ENCODE measurements at places on chromosomes 1 and 21. TPM values are rescaled to one million over a fixed set of nuclear protein-coding genes. Genes with fewer than 3 reads are reported as not detected.

Gene HTR6
- total RNA-seq, result under 0.01 TPM

Gene KCNA2
- total RNA-seq, result not detected

Gene SPATA46
- not detected for total RNA-seq

Gene PKP1
- total RNA-seq, result under 0.01 TPM

Gene DCST1
- not detected for total RNA-seq
